Foreskin fibroblast (primary cell): ENCODE measurements at places on chromosomes 12 and 14.

GRCh38 chr14:105381446-105382342 is 16.6 kb upstream of the TEX22 start:
- no peak for DNase-seq

- no peak for DNase-seq
Observed at GRCh38 chr14:68627050-68627867, 165.6 kb downstream of the ZFP36L1 start.

GRCh38 chr12:120156315-120157259 is 37.9 kb downstream of the GCN1 start:
- no peak for DNase-seq

DNA sequence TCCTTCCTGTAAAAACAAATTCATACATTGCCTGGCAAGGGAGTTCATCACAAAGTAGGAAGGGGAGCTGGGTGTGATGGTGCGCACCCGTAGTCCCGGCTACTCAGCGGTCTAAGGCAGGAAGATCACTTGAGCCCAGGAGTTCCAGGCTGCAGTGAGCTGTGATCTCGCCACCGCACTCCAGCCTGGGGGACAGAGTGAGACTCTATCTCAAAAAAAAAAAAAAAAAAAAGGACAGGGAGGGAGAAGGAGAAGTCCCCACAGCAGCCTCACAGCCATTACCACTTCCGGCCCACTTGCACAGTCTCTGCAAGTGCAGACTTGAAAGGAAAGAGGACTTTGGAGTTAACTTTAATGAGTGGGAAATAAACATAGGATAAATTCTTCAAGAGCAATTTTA is 121.0 kb downstream of the FBXL14 start:
- no peak for DNase-seq

- DNase-seq = no peak
Observed at GRCh38 chr14:41597647-41598046, 9.0 kb upstream of the LRFN5 start.
